ENCODE measurements at places on chromosomes 12 and 14.

GRCh38 chr12:80472236-80472635, 28.2 kb downstream of the PTPRQ start:
- peak; percentile 19 for DNase-seq

DNA sequence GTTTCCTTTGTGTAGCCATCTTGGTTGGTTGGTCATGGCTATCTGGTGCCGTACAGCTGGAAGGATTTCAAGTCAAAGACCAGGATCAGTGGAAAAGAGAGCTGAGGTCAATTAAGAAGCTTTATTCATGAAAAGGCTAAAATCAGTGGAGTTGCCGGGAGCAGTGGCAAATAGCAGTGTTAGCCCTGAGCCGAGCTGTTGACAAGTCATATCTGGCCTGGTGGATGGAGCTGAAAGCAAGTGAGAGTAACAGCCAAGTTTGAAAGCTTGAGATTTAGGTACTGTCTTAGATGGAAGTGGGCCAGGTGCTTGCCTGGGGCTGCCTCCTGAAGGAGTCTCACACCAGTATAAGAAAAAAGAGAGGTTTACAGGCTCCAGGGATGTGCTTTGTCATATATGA, 9.0 kb downstream of the BATF start:
- no peak for DNase-seq

- no peak for DNase-seq
Measured at GRCh38 chr12:88520436-88520820, 59.8 kb downstream of the KITLG start.

- no peak for DNase-seq
Measured at GRCh38 chr14:78443834-78444233, 273.7 kb downstream of the NRXN3 start.

DNA sequence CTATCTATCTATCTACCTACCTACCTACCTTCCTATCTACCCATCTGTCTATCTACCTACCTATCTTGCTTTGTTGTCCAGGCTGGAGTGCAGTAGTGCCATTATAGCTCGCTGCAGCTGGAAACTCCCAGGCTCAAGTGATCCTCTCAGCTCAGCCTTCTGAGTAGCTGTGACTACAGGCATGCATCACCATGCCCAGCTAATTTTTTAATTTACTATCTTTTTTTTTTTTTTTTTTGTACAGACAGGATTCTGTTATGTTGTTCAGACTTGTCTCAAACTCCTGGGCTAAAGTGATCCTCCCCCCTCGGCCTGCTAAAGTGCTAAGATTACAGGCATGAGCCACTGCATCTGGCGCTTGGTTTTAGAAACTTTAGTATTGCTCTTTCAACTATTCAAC, 762.4 kb downstream of the SLC6A15 start:
- no peak for DNase-seq

GRCh38 chr14:74324931-74325361, 22.2 kb upstream of the ABCD4 start:
- no peak for DNase-seq

DNA sequence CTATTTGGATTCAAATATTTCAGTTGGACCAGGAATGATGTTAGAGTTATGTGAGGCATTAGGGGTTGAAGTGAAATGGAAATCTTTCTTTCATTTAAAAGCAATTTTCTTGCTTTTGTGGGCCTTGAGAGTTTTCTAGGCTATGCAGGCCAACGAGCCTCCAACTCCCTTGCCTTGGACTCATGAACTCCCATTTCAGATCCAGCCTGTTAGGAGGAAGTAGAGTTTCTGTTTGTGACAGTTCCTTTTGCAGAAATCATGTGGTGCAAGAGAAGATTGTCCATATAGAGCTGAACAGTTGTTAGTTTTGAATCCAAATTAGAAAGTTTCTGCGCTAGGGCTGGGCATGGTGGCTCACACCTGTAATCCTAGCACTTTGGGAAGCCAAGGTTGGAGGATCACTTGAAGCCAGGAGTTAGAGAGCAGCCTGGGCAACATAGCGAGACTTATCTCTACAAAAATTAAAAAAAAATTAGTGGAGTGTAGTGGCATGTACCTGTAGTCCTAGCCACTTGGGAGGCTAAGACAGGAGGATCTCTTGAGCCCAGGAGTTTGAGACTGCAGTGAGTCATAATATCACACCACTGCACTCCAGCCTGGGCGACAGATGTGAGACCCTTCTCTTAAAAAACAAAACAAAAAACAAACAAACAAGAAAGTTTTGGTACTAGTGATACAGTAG, 47.3 kb upstream of the MED13L start:
- DNase-seq: no peak

DNA sequence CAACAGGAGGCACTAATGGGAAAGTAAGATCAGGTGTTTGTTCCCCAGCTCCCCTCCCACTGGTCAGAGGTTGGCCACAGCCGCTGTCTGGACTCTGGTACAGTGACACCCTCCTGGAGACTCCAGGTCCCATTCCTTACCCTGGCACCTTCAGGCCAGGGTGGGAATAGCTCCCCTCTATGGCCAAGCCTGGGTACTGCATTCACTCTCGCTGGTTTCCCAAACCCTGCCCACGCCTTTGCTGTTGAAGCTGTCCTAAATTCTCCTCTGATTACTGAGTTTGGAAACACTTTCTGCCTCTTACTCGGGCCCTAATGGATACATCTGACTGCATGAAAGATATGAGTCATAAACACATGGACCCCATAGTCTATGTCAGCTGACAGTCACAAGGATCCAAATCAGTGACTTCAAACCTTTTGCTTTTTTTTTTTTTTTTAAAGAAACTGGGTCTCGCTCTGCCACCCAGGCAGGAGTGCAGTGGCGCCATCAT, 17.9 kb downstream of the HRK start:
- DNase-seq: peak; percentile 35

- DNase-seq: no peak
Measured at GRCh38 chr14:95337041-95337595, 17.4 kb upstream of the CLMN start.

DNA sequence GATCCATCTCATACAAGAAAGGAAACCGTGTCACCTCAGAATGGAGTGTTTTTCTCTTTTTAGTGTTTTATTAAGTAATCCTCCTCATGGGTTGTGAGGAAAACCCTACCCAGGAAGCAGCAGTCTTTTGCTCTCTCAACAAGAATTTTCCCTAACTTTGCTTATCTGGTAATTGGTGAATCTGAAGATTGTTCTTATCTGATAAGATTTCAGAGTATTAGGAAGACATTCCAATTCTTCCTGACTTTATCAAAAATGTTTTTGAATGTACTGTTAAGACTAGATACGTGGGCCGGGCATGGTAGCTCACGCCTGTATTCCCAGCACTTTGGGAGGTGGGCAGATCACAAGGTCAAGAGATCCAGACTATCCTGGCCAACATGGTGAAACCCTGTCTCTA, 86.0 kb downstream of the PHLDA1 start:
- no peak for DNase-seq

GRCh38 chr12:1403417-1403816, 191.0 kb downstream of the FBXL14 start:
- DNase-seq: no peak

GRCh38 chr12:56337753-56338251, 882 bp upstream of the IL23A start:
- DNase-seq: no peak

GRCh38 chr12:92543840-92544239, 158.9 kb upstream of the PLEKHG7 start:
- no peak for DNase-seq

DNA sequence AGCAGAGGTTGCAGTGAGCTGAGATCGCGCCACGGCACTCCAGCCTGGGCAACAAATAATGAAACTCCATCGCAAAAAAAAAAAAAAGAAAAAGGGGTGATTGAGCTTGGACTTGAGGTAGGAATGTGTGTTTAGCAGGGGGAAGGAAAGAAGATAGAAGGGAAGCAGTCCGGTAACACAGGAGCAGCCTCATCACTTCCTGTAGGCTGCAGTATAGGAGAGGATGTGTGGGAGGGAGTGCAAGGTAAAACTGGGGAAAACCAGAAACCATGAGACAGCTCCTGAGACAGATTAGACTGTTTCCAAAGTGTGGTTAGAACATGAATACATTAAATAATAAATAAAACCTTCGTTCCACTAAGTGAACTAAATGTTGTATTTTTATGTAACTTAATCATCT, 49.2 kb downstream of the FGD4 start:
- no peak for DNase-seq

DNA sequence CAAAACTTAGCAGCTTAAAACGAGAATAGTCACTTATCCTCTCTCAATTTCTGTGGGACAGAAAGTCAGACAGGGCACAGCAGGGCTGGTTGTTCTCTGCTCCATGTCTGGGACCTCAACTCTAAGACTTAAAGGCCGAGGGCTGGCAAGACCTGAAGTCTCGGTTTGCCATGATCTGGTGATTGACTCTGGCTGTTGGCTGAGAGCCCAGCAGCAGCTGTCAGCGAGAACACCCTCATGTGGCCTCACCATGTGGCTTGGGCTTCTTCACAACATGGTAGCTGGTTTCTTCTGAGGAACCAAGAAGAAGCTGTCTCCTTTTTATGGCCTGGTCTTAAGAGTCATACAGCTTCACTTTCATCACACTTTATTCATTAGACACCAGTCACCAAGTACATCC, 1.7 kb upstream of the VASH1 start:
- no peak for DNase-seq

- DNase-seq: peak; percentile 1
Measured at GRCh38 chr12:85920324-85920947, 46.3 kb downstream of the NTS start.

- DNase-seq: no peak
Measured at GRCh38 chr14:72630374-72630773, 263.5 kb downstream of the DPF3 start.

- no peak for DNase-seq
Measured at GRCh38 chr12:21559855-21560569, 33.9 kb downstream of the SPX start.

GRCh38 chr12:570921-571794, 92.1 kb downstream of the NINJ2 start:
- DNase-seq: no peak

GRCh38 chr12:41248391-41248790, 60.3 kb downstream of the PDZRN4 start:
- DNase-seq: no peak

DNA sequence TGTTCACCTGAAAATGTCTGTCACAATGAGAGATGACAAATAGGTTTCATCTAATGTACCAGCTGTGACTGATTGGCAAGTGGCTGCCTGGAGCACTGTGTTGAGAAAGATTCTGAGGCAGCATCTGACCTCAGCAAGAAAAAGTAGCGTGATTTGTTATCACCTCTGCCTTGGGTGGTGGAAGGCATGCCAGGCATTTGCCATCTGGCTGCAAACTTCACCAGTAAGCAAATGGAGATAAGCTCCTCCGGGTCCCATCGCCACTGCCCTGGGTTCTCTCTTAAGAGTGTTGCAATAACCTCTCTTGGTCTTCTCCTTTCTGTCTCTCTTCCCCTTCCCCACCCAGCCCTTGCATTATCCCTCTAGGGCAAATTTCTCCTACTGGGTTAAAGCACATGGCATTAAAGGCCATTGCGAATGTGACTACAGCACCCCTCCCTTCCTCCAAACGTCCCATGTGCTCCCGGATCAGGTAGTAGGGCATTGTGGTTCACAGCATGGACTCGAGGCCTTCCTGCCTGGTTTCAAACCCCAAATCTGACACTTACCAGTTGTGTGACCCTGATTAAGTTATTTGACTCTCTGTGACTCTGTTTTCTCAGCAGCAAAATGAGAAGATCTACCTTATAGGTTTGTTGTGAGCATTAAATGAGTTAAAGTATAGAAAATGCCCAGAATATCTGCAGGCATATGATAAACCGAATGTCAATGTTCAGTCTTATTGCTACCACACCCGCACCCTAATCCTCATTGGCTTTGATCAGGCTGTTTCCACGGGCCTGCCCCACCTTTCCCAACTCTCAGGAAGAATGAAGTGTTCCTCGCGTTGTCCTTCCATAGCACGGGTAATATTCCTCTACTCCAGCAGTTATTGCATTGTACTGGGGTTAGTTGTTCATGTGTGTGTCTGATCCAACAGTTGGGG, 8.2 kb upstream of the LGALS3 start:
- DNase-seq: no peak

GRCh38 chr14:91870001-91870400, 2.7 kb upstream of the TC2N start:
- DNase-seq: no peak

GRCh38 chr12:125610971-125611370, 545.7 kb downstream of the AACS start:
- no peak for DNase-seq

DNA sequence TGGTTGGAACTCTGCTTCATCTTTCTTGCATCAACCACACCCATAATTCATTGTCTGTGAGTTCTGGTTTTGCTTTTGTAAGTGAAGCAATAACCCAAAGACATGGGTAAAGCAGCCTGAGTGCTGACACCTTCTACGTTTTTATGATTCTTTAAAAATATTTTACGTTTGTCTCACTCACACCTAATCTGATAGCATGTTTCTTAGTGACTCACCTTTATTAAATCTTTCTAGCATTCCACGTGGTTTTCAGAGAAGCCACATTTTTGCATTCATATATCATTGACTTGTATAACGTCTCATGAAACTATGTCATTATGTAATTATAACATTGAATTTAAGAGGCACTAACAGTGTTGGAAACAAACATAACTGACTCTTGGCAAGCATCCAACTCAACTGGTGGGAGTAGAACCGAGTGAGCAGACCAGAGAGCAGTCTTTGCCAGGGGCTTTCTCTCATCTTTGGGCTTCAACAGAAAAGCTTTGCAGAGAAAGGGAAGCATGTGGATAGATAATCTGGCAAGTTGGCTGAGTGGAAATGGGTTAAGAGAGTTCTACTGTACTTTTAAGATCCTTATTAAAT, 118.8 kb downstream of the TPH2 start:
- no peak for DNase-seq

DNA sequence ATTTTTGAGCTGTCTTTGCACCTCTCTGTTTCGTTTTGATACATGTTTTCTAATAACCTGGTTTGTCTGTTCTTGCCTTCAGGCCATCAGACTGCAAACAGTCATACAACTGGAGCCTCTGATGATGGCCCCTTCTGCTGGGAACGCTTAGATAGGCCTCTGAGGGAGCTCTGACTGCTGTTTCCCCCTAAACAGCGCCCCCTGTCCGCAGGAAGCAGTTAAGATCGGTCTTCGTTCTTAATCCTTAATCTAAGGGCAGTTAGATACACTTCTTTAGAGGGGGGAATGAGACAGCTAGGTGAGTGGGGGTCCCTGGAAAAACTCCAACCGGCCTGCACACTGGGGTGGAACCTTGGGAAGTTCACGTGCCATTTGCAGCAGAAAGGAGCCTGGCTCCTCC, 1338.8 kb upstream of the SEL1L start:
- DNase-seq: no peak

DNA sequence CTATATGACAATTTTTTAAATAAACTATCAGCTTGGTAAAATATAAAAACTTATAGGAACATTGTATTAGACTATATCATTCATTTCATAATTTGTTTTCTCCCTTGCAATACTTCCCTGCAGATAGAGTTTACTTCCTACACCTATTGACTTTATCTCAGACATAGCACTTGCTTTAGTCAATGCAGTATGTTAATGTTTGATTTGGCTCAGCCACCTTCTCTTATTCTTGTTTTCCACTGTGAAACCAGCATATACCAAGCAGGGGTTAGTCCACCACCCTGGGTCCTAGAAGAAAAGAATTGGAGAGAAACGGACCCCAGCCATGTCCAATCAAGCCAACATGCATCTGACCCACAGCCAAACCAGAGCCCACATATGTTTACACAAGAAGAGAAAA, 10.4 kb upstream of the SOX5 start:
- DNase-seq: no peak

Measured in HFF-Myc (cell line).